H9 (cell line): ENCODE measurements at places on chromosomes 6 and 20. TPM values are rescaled to one million over a fixed set of nuclear protein-coding genes. Genes with fewer than 3 reads are reported as not detected.

DNA sequence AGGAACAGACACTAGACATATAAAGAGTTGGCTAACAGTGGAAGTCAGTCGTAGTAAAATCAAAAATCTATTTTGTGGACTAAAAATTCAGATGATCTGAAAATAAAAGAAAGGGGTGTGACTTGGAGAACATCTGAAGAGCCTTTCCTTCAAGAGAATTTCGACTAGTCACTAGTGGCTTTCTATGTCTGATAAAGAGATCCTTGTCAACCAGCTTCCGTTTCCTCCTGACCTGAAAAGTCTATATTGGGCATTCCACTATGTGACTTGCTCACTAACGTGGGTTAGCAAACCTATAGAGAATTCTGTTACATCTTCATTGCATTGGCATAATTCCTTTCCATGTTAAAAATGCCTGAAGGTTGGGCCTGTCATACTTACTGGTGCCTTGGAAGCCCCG is 25.9 kb downstream of the TRAF3IP2 start:
- H3K4me3 ChIP-seq: no peak overlapping the region
- H3K4me1 ChIP-seq: no peaks in the 10 kb centered on the region
- H3K36me3 ChIP-seq: peaks cover 2% of the 10 kb centered on the region; the same call in 2 of the 3 replicates
- no peak for DNase-seq
- no peak overlapping the region for H3K27ac ChIP-seq

DNA sequence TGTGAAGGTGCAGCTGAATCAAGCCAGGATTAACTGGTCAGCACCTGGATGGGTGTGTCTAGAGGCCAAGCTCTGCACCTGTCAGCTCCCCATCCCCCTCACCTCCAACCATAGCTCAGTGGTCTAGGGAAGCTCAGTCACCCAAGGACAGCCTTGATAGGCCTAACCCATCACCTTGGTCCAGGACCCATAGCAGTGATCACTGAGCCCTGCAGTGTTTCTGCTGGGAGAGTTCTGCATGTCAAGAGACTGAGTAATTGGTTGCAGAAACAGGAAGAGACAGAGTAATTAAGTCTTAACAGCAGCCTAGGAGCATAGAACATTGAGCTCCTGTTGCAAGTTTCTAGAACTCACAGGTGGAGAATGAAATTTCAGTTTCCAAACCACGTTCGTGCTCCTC is 18.7 kb upstream of the RALGAPB start:
- no peaks in the 10 kb centered on the region for H3K4me1 ChIP-seq
- DNase-seq: no peak
- H3K36me3 ChIP-seq: peaks cover 17% of the 10 kb centered on the region; the same call in 2 of the 3 replicates

- no peak overlapping the region for H3K27ac ChIP-seq
- no peaks in the 10 kb centered on the region; the same call in 2 of the 3 replicates for H3K36me3 ChIP-seq
- peak overlapping the region; percentile 63; the same call in 1 of the 2 replicates for H3K4me3 ChIP-seq
- peaks cover 35% of the 10 kb centered on the region for H3K27me3 ChIP-seq
Observed at GRCh38 chr6:98846021-98846380, 11.6 kb downstream of the POU3F2 start.

DNA sequence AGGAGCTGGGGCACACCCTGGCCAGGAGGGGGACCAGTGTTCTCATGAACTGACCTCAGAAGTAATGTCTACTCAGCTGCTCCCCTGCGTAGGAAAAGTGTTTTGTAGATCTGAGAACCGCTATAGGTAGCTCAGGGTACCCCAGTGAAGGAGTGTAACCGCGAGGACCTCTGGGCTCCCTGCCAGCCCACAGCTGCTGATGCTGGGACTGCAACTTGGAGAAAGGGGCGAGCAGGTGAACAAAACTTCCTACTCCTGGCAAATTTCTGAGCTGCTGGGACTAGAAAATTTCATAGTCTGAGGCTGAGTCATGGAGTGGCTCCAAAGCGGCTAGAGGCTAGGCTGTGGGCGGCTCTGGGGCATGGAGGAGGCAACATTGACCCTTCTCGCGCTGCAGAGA is 51.9 kb downstream of the PYGB start:
- no peak overlapping the region for H3K27ac ChIP-seq
- H3K27me3 ChIP-seq: no peaks in the 10 kb centered on the region
- H3K4me1 ChIP-seq: no peaks in the 10 kb centered on the region; the same call in 1 of the 2 replicates
- H3K36me3 ChIP-seq: peaks cover 35% of the 10 kb centered on the region
- H3K4me3 ChIP-seq: no peak overlapping the region
- no peak for DNase-seq

DNA sequence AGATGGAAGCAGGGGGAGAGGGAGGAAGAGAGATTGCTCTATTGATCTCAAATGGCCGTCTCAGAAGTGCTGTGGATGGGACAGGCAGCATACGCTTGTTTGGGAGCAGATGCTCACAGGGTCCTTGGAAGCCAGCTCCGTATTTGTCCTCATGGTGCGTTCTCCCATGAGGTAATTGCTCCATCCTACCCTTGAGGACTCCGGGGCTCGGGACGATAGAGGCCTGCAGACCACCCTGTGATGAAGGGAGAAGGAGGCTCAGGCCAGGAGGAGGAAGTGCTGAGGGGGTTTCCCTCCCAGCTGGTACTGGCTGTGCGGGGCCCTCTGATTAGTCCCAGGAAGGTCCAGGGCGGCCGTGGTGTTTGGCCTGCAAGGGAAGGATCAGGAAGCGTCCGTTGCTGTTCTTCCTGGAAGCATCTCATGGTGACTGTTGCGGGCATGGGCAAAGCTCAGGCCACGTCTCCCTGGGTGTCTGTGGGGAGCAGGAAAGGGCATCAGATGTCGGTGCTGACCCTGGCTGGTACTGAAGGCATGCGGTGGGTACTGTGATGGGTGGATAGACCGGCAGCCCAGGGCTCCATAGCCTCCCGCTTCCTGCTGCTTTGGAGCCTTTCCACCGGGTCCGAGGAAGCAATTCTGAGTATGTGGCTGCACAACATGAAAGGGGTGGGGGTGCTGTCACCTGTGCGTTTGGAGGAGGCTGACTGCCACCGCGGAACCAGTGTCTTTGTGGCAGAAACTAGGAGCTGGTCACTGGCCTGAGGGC is 158.3 kb downstream of the SYCP2 start:
- no peak overlapping the region for H3K4me3 ChIP-seq
- H3K27ac ChIP-seq: no peak overlapping the region
- no peaks in the 10 kb centered on the region for H3K36me3 ChIP-seq

DNA sequence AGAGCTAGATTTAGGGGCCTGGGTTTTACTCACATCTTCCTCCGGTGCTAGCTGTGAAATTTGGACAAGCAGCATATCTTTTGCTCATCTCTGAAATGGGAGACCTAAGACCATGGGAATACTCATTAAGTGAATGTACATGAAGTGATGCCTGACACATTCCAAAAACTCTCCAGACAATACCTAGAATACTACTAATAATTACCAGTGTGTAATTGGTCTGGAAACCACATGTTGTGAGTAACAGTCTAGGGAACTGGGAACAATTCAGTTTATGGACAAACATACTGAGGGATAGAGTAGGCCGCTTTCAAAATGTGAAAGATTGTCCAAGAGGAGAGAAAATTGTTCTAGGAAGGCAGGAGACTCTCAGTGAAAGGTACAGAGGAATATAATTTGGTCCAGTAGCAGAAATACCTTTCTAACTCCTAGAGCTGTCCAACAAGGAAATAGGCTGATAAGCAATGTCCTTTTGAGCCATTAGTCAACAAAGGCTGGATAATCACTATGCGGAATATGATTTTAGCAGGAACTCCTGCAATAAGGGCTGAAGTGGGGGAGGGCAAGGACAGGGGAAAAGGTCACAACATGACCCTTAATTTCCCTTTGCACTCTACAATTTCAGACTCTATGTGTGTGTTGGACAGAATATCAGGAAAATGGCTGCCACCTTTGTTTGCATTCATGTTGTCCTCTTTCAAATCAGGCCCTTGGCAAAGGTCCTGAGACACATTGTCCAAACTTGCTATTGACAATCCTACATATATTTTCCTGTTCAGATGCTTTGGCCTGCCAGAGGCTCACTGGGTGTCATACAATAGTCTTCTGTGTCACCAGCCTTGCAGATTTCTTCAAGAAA is 315.4 kb downstream of the PLCB1 start:
- H3K27me3 ChIP-seq: no peaks in the 10 kb centered on the region
- DNase-seq: no peak
- H3K27ac ChIP-seq: no peak overlapping the region
- no peaks in the 10 kb centered on the region for H3K36me3 ChIP-seq
- no peaks in the 10 kb centered on the region for H3K4me1 ChIP-seq

DNA sequence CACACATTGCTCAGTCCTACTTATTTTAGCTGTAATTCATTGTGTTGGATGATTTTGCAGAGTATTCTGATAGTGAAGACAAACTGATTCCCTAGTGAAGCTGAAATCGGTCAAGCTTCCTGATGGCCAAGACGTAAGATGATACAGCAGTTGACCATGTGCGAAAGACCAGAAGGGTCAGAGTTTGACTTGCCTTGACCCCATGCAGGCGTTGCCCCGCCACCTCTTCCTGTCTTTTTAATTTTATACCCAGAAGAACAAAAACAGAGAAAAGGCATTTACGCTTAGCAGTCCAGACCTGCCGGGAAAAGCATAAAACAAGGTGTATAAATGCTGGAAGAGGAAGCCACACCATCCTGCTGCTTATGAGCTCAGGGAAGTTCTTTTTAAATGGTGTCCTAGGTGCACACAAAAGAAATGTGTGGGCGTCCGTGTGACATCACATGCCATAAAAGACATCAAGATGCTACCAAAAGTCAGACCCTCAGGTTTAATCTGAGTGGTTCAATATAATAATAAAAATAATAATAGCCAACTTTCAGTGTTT is 32.2 kb downstream of the TSHZ2 start:
- no peaks in the 10 kb centered on the region for H3K27me3 ChIP-seq
- no peak overlapping the region for H3K27ac ChIP-seq
- no peak for DNase-seq
- no peak overlapping the region for H3K4me3 ChIP-seq
- H3K36me3 ChIP-seq: no peaks in the 10 kb centered on the region

DNA sequence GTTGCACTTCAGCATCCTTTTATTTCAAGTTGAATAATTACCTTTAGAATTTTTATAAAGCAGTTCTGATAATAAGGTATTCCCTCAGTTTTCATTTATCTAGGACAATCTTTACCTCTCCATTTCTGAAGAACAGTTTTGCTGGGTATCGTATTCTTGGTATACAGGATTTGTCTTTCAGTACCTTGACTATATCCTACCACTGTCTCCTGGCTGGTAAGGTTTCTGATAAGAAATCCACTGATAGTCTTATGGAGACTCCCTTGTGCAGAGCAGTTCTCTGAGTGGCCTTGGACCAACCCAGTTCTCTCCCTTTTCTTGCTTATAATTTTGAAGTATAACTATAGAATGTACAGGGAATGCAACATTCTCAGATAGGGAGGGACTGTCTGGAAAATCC is 51.3 kb upstream of the SAMD3 start:
- peaks cover 30% of the 10 kb centered on the region for H3K36me3 ChIP-seq
- no peak overlapping the region for H3K27ac ChIP-seq
- H3K4me3 ChIP-seq: no peak overlapping the region
- DNase-seq: no peak

DNA sequence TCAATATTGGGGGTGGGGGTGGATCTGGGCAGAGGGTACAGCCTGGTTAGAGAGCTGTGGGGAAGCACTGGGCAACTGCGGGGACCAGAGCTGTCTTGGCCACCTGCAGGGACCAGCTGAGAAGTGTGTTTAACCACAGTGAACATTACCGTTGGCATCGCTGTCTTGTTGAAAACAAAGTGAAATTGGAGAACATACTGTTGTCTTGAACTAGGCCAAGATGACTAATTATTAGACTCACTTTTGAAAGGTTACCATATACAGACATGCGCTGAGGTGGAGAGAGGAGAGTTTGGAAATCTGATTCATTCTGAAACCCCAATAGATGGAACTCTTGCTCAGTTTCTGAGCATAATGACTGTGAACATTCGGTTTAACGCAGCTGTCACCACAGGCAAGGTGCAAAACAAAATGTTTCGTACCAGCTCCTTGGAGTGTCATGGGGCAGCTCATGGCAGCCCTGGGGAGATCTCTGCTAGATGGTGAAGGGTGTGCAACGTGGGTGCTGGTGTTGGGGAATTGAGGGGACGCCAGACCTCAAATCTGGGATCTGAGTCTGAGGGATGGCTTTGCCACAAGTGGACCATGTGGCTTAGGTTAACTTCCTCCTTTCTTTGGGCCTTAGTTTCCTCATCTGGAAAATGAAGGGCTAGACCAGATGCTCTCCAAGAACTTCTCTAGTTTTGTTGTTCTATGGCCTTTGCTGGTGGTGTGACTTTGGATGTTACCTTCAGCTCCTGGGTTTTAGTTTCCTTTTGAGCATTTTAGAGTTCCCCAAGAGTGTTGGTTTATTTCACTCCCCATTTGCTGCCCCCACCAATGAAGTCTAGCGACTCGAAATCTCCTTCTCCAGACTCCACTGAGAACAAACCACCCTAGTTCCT is 24.6 kb upstream of the GTSF1L start:
- no peaks in the 10 kb centered on the region for H3K27me3 ChIP-seq
- DNase-seq: no peak
- H3K36me3 ChIP-seq: no peaks in the 10 kb centered on the region
- no peak overlapping the region for H3K4me3 ChIP-seq
- H3K4me1 ChIP-seq: no peaks in the 10 kb centered on the region

DNA sequence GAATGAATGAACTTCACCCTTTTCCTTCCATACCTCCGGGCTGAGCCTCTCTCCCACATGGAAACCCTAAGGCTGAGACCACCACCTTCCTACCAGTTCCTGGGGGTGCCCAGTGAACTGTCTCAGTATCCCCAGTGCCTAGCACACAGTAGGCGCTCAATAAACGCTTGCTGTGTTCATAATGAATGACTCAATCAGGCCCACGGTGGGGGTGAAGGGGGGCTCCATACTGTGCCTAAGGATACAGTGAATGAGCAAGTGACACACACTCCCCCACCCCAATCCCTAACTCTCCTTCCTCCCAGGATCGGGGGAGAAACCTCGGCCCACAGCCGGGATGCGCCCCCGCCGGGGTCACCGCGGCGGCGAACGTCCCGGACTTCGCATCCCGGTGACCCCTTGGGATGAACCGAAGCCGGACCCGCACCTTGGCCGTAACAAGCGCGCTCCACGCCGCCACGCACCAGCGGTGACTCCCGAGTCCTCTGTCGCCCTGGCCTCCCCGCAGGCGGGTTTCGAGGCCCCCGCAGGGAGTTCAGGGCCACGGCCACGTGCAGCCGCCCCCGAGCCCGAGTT is 592 bp downstream of the KCNG1 start:
- no peak overlapping the region for H3K27ac ChIP-seq
- H3K36me3 ChIP-seq: peaks cover 2% of the 10 kb centered on the region; the same call in 2 of the 3 replicates
- peaks cover 4% of the 10 kb centered on the region; the same call in 1 of the 2 replicates for H3K4me1 ChIP-seq
- DNase-seq: no peak
- peaks cover 17% of the 10 kb centered on the region; the same call in 1 of the 2 replicates for H3K27me3 ChIP-seq

- no peak overlapping the region for H3K4me3 ChIP-seq
- H3K27ac ChIP-seq: no peak overlapping the region
- peak; percentile 52 for DNase-seq
- H3K27me3 ChIP-seq: no peaks in the 10 kb centered on the region
- no peaks in the 10 kb centered on the region for H3K4me1 ChIP-seq
- no peaks in the 10 kb centered on the region for H3K36me3 ChIP-seq
Observed at GRCh38 chr6:82783587-82784236, 281.9 kb downstream of the UBE3D start.

- no peaks in the 10 kb centered on the region for H3K4me1 ChIP-seq
- H3K27me3 ChIP-seq: no peaks in the 10 kb centered on the region
- no peak within 1 kb of the TSS for H3K27ac ChIP-seq
- no peak for DNase-seq
- H3K4me3 ChIP-seq: no peak within 1 kb of the TSS
- H3K36me3 ChIP-seq: peaks cover 7% of the 10 kb centered on the region
Observed at GRCh38 chr20:31440012-31440659, at the start of gene DEFB123. TSS of gene DEFB123 (plus strand) at chr20:31440632. CDS start at chr20:31440699, 67 bp downstream.

The KCNS1 gene
- 0.98 and 0.99 TPM in 2 replicates for total RNA-seq

The PXDC1 gene
- 3.0 and 3.1 TPM in 2 replicates for total RNA-seq

The WFDC12 gene
- total RNA-seq: not detected in 2 replicates

The BMP6 gene
- 0.28 and 0.61 TPM in 2 replicates for total RNA-seq

The CDH4 gene
- 3.0 and 3.2 TPM in 2 replicates for total RNA-seq

The SNHG17 gene
- 70.1 and 74.8 TPM in 2 replicates for total RNA-seq

The PSMB9 gene
- 3.2 and 3.5 TPM in 2 replicates for total RNA-seq
